ENCODE measurements at places on chromosomes 1 and 21.

- DNase-seq = no peak
Measured at GRCh38 chr1:180909005-180909414, 3.7 kb upstream of the KIAA1614 start.

DNA sequence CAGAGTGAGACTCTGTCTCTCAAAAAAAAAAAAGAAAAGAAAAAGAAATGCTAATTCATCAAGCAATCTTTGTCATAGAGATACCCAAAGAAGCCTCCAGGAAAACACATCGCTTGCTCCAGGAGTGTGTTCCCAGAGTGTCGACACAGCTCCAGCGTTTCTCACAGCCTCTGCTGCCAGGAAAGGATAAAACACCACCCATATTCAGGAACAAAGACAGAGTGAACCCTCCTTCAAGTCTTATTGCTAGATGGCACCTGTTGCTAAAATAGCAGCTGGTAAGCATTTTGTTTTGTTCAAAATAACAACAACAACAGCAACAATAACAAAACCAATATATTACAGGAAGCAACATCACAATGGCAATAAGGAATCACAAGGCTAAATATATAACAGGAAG is 3.1 kb downstream of the ILDR2 start:
- no peak for DNase-seq

DNA sequence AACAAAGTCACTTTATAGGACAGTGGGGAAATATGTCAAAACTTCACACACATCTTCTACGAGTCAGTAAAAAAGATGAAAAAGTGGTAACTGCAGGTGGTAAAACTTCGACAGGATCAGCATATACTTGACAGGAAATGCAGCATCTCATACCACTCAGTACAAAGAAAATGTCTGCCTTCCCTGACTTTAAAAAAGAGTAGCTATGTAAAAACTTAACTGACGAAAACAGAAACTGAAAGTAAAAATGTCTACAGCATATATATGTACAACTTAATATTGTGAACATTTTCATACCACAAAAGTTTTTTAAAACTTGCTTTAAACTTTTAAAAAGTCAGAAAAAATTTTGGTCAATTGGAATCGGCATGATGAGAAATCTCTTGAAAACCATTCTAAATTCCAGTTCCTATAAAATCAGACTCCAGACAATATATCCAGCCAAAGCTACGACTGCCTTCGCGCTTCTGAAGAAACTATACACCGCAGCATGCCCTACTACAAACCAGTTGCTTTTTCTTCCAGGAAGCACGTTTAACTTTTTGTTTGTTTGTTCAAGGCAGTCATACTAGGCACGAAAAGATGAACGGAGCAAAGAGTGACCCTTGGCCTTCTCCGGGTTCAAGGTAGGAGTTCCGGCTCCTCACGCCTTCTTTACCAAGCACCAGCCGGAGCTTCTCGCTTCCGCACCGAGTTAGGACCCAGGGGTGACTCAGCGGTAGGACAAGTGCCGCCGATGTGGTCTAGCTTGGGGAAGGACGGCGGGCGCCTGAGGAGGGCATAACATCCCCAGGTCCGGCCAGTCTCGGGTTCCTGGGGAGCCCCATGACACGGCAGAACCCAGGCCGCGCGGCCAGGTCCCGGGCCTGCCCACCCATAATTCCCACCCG is 612 bp downstream of the PSMA5 start:
- peak; percentile 67 for DNase-seq

DNA sequence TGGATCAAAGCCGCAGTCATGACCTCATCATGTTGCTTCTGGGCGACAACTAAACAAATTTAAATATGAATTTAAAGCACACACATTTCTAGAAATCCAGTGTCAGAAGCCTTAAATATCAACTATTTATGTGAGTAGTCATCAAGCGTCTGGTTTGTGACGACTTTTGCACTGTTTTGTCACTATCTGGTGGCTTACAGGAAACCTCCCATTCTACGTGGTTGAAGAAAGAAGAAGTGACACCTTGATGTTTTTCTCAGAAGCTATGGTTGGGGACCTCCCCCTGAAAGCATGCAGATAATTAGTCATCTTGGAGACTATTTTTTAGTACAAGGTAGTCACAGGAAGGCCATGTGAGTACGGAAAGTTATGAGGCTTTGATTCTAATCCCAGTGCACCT is 58.5 kb downstream of the TENT5C start:
- DNase-seq = no peak

GRCh38 chr1:61070054-61070453 is 12.3 kb upstream of the NFIA start:
- no peak for DNase-seq

- DNase-seq = no peak
Measured at GRCh38 chr1:9767964-9768668, 55.6 kb downstream of the CLSTN1 start.

DNA sequence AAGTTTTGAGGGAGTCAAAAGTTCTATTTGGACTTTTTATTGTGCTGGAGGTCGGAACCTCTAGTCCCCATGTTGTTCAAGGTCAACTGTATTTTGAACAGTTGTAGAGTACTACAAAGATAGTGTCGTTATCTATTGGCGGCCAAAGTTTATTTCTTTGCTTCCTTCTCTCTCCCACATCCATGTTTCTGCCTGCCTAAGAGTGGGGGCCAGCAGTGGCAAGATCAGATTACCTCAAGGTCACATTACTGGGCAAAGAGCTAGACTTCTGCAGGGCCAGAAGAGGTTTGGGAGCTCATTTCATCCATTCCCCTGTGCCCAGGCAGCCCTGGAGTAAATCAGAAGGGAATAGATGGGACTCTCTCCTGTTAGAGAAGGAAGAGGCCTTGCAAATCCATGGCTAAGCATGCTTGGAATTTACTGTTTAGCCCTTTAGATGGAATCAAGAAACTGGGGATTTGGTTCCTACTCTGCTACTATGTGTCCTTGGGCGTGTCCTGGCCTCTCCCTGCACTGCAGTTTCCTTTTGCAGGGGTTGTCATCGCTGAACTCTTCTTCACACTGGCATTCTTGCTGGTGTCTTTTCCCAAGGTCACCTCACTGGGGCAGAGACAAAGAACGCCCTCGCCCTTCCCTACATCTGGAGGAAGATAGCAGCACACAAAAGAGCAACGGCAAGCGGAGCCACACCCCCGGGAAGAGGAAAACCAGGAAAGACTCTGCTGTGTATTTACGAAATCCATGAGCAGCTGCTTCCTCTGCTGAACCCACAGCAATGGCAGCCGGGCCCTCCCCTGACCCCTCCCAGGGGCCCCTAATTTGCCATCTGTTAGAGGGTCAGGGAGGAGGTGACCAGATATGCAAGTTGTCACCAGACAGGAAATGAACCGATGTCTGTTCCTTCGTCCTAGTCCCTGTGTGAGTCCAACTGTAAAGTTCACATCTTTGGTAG is 73.3 kb downstream of the PLPP3 start:
- no peak for DNase-seq

GRCh38 chr1:22163564-22163963 is 20.7 kb upstream of the WNT4 start:
- no peak for DNase-seq

GRCh38 chr21:29789393-29789792 is 150.4 kb downstream of the GRIK1 start:
- no peak for DNase-seq

- DNase-seq = no peak
Measured at GRCh38 chr1:165143437-165144065, 213.0 kb downstream of the LMX1A start.

GRCh38 chr1:9105336-9105867 is 23.5 kb downstream of the GPR157 start:
- no peak for DNase-seq

DNA sequence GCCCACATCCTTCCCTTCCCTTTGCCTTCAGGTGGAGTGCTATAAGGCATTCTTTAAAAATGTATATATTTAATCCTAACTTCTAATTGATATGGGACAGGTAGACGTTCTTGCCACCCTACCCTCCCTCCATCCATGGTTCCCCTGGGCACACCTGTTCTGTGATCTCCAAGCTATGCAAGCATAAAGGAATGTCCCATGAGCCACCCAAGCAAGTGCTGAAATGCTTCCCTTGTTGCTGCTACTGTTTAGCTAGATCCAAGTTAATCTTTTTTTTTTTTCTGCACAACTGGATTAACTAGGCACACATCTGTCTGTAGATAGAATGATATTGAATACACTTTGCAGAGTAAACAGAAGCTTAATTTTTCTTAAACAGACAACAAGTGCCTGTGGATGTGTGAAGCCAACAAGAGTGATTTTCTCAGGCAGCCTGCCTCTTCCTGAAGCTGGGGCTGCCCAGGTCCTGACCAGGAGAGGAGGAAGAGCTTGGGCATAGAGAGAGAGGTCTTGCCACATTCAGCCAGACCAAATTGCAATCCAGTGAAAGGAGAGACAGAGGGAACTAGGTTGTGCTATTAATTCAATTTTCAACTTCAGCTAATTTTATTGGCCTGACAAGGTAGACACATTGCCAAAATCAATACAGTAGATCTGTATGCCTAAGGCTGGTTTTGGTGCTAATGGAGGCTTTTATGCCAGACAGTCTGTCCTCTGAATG is 28.2 kb upstream of the ATP1B1 start:
- DNase-seq = no peak

- DNase-seq = no peak
Measured at GRCh38 chr1:18513995-18514394, 33.3 kb downstream of the KLHDC7A start.

DNA sequence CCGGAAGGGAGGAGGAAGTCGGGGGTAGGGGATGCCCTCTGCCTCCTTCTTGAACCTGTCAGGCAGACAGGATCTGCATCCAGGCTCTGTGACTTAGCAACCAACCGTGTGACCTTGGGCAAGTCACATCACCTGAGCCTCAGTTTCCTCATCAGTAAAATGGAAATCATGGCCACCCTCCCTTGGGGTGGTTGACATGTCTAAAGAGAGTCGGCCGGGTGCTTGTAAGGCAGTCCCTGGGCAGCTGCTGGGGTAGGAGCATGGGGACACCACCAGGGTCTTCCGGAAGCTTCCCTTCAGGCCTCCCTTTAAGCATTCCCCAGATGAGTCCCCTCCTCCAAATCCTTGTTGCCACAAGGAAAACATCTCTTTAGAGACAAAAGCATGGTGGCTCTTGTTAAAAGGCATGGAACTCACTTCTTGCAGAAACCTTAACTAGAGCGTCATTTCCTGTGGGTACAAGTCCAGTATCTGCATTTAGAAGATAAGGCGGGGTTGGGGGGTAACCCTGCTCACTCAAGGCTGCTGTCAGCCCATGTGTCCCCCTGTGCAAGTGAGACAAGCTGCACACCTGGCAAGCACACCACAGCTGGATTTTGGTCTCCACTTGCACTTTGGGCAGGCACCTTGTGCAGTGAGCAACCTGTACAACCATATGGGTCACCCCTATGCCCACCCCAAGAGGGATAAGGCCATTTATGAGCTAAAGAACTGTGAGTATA is 10.4 kb downstream of the CLCNKB start:
- DNase-seq = no peak

- DNase-seq = no peak
Measured at GRCh38 chr1:104636581-104636980, 886.9 kb downstream of the AMY1C start.

DNA sequence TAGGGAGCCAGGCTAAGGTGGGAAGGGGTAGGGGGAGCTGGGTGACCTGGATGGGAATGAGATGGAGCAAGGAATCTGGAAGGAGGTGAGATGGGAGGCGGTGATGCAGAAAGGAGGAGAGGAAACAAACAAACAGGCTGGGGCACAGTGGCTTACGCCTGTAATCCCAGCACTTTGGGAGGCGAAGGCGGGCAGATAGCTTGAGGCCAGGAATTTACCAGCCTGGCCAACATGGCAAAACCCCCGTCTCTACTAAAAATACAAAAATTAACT is 10.8 kb downstream of the CRABP2 start:
- DNase-seq = no peak

DNA sequence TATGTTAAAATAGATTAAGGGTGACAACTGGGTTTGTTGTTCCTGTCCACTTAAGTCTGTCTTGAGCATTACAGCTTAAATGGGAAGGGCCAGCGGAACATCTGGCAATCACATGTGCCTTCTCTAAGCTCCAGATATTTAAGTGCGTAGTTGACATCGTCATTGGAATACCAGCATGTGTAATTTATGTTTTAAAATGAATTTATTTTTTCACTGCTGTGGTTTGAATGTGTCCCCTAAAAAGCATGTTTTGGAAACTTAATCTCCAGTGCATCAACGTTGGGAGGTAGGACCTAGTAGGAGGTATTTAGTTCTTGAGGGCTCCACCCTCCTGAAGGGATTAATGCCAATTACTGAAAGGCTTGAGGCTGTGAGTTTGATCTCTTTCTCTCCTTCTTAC is 13.4 kb downstream of the ZCCHC17 start:
- DNase-seq = no peak

GRCh38 chr1:174791863-174792262 is 207.9 kb upstream of the CACYBP start:
- no peak for DNase-seq

GRCh38 chr1:21865609-21865942 is 53.5 kb downstream of the LDLRAD2 start:
- no peak for DNase-seq

GRCh38 chr1:30271401-30272276 is 451.7 kb downstream of the MATN1 start:
- DNase-seq = no peak

DNA sequence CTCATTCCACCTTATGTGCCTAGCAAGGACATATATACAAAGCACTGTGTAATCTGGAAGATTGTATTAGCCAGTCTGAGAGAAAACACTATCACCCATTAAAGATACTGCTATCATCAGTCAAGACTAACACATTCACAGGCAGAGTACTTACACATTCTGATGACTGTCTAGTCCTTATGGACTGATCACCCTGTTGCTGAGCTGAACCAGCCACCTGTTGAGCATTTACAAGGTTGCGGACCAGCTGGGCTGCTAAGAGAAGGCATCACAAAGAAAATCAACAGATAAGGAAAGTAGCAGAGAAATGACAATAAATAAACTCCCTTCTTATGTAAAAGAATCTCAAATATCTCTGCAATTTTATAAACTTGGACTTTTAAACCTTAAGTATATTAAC is 30.8 kb downstream of the PRPF38A start:
- no peak for DNase-seq

DNA sequence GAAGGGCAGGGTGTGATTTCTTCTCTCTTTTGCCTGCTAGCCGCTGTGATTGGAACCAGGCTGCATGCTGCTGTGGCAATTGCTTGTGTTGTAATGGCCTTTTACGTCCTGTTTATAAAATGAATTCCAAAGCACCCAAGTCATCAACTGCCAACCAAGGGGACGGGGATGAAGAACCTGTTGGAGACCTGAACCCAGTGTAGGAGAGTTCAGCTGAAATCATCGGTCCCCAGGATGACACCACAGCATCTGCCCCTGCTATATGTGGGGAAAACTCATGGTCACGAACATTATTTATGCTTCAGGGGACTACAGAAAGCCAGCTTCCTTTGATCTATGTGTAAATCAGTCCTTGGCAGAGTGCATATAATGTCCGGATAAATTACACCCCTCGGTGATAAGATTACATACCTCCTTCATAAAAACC is 3.8 kb downstream of the TMEM167B start:
- DNase-seq = peak; percentile 55

- DNase-seq = no peak
Measured at GRCh38 chr1:33661811-33662454, 189.5 kb downstream of the ZSCAN20 start.

- no peak for DNase-seq
Measured at GRCh38 chr1:218273762-218274479, 11.2 kb upstream of the RRP15 start.

- DNase-seq = no peak
Measured at GRCh38 chr1:26003262-26003661, 5.4 kb upstream of the PAFAH2 start.
